ENCODE measurements at places on chromosomes 12 and 14.

GRCh38 chr14:58873228-58873953 lies 235.6 kb downstream of the DACT1 start:
- no peak overlapping the region for H3K27ac ChIP-seq
- peaks cover 9% of the 10 kb centered on the region for H3K4me1 ChIP-seq
- no peaks in the 10 kb centered on the region for H3K27me3 ChIP-seq
- no peaks in the 10 kb centered on the region for H3K36me3 ChIP-seq

GRCh38 chr12:12221560-12221959 lies 45.3 kb downstream of the LRP6 start:
- H3K27ac ChIP-seq: no peak overlapping the region
- H3K4me1 ChIP-seq: peaks cover 50% of the 10 kb centered on the region
- H3K27me3 ChIP-seq: no peaks in the 10 kb centered on the region
- no peak overlapping the region for H3K4me3 ChIP-seq
- no peak for DNase-seq

DNA sequence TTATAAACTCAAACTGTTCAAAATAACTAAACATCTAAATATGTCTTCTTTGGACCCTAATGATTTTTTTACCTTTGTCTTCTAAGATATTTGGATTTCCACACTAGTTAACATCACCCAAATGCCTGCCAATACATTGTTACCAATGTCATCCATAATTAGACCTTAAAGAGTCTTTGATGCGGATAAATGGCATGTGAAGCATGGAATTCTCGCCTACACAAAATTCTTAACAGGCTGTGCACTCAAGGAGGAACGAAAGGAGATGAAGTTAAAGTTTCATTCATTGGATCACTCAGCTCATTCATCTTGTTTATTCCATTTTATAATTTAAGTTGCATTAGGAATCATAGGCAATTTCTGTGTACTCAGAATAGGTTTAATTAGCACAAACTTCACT lies 219.7 kb downstream of the ACSS3 start:
- no peak overlapping the region for H3K27ac ChIP-seq
- H3K36me3 ChIP-seq: no peaks in the 10 kb centered on the region
- H3K4me1 ChIP-seq: peaks cover 11% of the 10 kb centered on the region
- H3K4me3 ChIP-seq: no peak overlapping the region

DNA sequence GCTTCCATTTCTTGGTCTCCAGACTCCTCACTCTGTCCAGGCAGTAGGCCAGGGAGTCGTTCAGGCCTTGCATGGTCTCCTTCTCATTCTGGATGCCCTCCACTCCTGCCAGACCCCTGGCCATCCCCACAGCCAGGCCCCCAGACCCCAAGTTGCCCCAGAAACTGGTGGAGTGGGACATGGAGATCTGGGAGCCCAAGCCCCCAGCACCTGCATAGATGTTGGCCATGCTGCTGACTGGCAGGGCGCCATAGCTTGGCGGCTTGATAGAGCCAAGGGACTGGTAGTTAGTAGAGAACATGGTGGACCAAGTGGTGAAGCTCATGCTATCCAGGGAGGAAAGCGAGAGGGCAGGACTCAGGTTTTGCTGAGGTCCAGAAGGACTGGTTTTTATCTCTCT lies 21.2 kb upstream of the INSM2 start:
- H3K36me3 ChIP-seq: no peaks in the 10 kb centered on the region
- no peak for DNase-seq
- H3K4me1 ChIP-seq: peaks cover 10% of the 10 kb centered on the region
- H3K27me3 ChIP-seq: peaks cover 9% of the 10 kb centered on the region
- H3K4me3 ChIP-seq: no peak overlapping the region
- no peak overlapping the region for H3K27ac ChIP-seq
